CD4-positive, alpha-beta T cell treated with Interferon alpha-2 for 1 hour (primary cell): ENCODE measurements at places on chromosomes 7 and 10.
A peak's percentile ranks its signal among the peaks of the same experiment; 100 is the strongest.

GRCh38 chr10:127648885-127649284 is 88.1 kb upstream of the FOXI2 start:
- DNase-seq: no peak

- DNase-seq: no peak
Observed at GRCh38 chr10:6721480-6721879, 141.4 kb upstream of the PRKCQ start.

DNA sequence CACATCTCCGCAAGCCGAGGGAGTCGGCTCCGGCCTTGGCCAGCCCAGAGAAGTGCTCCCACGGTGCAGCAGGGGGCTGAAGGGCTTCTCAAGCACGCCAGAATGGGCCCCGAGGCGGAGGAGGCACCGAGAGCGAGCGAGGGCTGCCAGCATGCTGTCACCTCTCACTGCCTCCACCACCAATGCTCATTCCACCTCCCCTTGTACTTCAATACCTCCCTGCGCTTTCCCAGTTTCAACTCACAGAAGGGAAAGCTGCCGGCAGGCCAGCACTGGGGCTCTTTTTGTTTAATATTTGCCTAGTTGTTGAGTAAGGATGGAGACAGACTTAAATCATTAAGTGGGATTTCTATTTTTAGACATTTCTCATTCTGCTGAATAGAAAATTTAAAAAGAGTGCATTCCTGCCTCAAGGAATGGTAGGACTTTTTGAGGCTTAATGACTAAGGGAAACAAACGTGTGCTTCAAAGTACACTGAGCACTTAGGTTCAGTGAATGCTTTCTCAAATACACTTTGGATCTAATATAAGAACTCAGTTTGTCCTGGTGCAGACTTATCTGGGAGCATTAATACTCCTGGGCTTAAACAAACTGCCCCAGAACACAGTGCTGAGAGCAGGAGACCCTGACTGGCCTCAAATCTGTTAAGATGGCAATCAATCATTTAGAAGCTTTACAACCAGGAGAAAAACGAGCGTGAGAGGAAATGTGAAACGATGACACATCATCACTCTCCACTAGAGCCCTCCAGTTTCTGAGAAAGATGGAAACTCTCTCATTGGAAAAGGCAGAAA is 131.2 kb downstream of the RALA start:
- DNase-seq: no peak

DNA sequence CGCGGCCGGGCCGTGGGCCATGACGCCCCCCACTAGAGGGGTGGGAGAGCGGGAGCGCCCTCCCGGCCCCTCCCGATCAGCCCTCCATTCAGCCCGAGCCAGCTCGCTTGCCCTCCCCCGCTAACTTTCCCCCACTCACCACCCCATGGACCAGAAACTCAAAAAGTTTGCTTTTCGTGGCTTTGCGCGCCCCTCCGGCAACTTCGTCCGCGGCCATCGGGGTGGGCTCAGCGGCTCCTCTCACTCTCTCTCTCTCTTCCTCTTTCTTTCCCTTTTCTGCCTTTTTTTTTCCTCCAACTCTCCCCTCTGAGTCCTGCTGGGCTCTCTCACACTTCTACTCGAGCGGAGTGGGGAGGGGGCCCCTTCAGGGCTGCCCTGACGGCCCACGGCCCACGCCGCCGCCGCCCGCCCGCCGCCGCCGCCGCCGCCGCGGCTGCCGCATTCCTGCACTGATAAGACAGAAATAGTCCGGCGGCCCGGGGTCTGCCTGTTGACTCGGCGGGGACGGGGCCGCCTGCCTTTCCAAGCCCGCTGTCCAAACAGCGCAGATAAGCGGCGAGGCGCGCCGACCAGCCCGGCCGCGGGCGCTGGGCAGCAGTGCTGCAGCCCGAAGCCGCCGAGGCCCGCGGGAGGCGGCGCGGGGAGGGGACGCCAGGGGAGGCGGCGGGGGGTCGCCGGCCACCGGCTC is at the start of gene SMARCD3:
SMARCD3 (minus strand) TSS at position 349 of the 688 bp plus-strand sequence; CDS start at position 217, 132 bp downstream.
- DNase-seq: peak; percentile 43

DNA sequence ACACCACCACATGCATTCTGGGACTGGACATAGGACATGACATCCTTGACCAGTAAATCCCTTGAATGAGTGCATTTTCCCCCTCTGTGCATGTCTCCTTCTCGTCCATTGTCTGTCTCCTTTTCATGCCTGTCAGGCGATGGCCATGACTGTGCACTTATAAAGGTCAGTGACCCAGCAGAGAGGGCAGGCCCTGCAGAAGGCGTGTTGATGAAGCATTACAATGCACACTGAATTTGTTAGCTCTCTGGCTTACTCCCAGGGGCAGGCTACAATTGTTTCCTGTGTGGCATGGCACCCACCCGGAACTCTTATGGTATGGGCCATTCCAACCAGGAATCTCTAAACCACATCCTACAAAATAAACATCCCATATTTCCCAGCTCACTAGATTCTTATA is 71.1 kb downstream of the SAMD9 start:
- no peak for DNase-seq
